ENCODE measurements at places on chromosomes 5 and 9.

DNA sequence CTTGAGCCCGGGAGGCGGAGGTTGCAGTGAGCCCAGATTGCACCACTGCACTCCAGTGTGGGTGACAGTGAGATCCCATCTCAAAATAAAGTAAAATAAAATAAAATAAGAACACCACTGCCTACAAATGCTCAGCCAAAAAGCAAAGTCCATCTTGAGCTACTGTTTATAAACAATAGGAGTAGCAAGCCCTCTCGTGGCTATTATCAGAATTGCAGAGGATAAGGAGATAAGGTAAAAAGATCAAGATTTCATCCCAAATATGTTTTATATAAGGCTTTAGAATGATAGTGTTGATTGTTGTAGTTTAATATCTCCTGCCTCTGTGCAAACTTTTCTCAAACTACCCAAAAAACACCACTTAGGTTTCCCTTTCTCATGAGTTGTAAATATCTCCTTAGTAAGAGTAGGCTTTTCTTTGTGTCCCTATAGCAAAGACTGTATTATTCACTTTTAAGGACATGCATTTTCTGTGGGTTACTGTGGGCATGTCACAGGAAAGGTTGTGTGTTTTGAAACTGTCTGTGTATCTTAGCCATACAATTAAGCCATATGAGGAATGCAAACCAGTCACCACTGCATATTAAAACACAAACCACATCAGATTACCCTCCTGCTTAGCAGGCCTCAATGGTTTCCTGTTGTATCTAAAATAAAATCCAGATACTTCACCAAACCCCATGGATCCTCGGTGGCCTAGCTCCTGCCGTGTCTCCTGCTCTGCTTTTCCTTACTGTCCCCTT is 31.8 kb upstream of the CKS2 start:
- no peak for DNase-seq

DNA sequence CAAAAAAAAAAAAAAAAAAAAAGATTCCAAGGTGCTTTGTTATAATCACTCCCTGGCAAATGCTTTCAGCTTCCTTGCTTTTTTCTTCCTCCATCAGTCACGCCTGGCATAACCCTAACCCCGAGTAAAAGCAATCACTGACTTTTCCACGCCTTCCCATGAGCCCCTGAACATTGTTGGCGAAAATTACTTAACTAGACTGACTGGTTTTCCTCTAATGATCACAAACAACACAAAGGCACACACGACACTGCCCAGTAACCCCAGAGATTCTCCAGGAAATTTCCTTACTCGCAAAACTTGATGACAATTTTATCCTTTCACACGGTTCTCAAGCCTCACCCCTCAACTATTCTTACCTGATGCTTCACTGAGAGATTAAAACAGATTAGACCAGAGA is 11.4 kb upstream of the PTGR1 start:
- no peak for DNase-seq

- no peak for DNase-seq
Measured at GRCh38 chr5:132813599-132814502, 749 bp downstream of the SOWAHA start.

DNA sequence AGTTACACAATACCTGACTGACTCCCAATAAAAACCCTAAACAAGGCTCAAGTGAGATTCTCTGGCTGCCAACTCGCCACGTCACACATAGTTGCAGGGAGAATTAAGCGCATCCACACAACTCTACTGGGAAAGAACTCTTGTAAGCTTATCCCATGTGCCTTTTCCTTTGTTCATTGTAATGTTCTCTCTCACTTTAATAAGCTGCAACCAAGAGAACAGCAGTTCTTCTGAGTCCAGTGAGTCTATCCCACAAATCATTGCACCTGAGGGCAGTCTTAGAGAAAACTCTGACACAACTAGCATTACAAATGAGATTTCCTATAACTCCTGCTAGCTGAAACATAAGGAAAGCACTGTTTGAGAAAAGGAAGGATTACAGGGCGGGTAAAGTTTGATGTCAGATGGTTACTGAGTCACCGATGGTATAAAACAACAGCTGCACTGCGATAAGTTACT is 27.4 kb downstream of the CENPK start:
- no peak for DNase-seq

DNA sequence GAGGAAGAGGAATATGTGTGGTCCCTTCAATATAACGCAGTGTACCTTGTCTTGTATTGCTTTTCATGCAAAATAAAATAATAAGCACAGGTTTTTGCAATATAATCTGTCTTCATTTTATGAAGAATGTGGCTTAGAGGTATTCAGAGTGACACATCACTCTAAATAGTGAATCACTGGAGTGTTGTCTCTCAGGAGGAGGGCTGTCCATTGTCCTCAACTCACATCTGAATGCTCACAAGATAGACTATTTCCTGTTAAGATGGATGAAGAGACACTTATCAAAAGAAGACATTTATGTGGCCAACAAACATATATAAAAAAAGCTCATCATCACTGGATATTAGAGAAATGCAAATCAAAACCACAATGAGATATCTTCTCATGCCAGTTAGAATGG is 1147.5 kb upstream of the C9orf72 start:
- DNase-seq = no peak

- no peak for DNase-seq
Measured at GRCh38 chr5:31049936-31050704, 143.4 kb upstream of the CDH6 start.

- DNase-seq = no peak
Measured at GRCh38 chr9:92631452-92632343, 38.2 kb downstream of the IPPK start.

DNA sequence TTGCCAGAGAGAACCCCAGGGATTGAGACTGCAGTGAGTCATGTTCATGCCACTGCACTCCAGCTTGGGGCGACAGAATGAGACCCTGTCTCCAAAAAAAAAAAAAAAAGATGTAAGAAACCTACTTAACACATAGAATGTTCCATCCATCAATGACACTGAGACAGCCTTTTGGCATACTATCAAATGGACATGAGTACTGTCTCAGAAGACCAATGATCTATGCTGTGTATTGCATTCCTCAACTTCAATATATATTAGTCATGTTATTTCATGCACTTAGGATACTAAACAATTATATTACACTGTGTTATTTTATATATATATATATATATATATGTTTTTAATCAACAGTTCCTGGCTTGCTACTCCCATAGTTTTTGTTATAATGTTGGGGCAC is 57.1 kb upstream of the ANKH start:
- no peak for DNase-seq

GRCh38 chr5:150589862-150590601 is 50.4 kb upstream of the SYNPO start:
- DNase-seq = no peak

- no peak for DNase-seq
Measured at GRCh38 chr5:78512435-78512834, 136.1 kb downstream of the LHFPL2 start.

GRCh38 chr9:100472788-100473275 is at the start of gene TMEFF1:
TMEFF1 (plus strand) TSS chr9:100473149; CDS start chr9:100473545, 396 bp downstream.
- peak; percentile 2 for DNase-seq

DNA sequence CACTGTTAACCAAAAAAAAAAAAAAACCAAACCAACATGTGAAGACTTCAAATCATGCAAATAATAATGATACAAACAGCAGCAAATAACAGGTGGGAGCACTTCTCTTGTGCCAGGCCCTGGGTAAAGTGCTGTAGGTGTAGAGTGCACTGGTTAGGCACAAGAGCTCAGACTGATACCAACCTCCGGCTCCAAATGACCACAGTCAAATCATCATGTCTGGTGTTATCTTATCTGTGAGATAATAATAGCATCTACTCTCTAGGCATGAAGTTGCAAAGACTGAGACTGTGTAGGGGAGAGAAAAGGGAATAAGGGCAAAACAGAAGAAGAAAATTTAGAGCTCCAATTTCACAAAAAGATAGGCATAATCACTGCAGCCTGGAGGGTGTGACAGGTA is 159.5 kb downstream of the ARL15 start:
- no peak for DNase-seq

DNA sequence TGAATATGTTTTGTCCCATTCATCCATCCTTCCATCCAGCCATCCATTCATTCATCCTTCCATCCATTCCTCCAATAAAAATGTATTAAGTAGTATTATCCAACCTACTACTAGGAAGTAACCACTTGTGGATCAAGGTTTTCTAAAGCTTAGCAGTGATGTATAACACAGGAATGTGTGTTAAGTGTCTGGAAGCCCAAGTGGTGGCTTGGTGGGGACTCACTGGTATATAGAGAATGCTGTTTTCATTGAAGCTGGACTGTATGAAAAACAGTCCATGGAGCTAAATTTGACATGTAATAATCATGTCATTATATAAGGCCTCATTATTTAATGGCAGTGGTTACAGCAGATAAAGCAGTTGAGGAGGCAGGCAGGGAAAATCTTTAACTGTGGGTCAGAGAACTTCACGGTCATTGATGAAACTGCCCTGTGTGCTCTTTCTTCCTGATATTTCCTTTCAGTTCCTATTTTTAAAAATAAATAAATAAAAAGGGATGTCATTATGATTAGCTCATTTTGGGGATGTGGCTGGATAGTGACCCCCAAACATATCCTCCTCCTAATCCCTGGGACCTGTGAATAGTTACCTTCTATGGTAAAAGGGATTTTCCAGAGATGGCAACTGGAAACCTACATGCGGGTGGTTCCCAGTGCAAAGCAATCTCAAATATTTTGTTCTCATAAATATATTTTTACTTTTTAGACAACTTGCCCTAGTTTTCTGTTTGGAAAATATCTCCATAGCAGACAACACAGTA is 82.3 kb downstream of the DAPK1 start:
- no peak for DNase-seq

DNA sequence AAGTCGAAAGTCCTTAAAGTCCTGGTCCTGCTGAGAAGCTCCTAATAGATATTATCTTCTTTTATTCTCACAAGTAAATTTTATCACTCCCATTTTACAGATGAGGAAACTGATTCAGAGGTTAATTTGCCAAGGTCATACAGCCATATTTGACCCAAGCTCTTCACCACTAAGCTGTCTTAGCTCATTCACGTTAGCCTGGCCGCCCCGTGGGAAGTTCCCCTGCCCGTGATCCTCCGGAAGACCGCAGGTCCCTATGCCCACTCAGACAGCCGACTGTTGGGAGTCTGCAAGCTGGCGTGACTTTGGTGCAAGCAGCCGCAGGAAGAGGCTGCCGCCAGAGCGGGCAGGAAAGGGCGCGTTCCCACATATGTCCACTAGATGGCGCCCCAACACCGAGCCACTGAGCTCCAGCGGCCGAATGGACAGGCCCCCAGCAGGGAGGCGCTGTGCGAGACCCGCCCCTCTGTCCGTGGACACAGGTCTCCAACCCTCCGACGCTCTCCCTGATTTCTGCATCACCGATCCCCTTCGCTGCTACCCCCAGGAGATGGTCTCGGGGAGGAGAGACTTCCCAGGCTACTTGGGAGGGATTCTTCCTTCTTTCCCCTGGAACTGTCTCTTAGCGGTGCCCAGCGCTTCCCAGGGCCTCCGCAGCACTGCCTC is 10.0 kb upstream of the ARAP3 start:
- DNase-seq = peak; percentile 78

DNA sequence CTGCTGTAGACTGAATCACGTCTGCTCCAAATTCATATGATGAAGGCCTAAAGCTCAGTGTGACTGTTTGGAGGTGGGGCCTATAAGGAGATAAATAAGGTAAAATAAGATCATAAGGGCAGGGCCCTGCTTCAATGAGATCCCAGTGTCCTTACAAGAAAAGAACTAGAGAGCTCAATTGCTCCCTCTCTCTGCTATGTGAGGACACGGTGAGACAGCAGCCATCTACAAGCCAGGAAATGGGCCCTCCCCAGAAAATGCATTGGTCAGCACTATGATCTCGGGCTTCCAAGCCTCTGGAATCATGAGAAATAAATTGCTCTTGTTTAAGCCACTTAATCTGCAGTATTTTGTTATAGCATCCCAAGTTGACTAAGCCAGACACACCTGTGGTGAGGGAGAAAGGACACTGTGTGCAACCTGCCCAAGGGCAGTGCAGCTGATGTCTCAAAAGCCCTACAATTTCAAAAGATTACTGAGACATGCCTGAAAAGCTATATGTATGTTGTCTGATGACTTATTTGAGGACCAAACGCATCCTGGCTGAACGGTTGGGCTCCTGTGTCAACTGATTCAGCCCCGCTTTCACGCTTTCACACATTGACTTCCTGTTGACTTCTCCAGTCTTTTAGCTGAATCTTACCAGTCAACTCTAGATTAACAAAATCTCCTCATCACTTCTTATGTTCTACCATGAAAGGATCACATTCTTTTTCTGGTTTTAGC is 13.2 kb downstream of the GZMK start:
- DNase-seq = no peak

- DNase-seq = no peak
Measured at GRCh38 chr5:128572051-128572929, 34.2 kb upstream of the FBN2 start.

GRCh38 chr9:121450241-121450640 is 49.4 kb downstream of the GGTA1 start:
- no peak for DNase-seq

- DNase-seq = no peak
Measured at GRCh38 chr9:346111-346571, 131.5 kb downstream of the DOCK8 start.

GRCh38 chr5:59891962-59892643 is 1.4 kb downstream of the PDE4D start:
- DNase-seq = no peak

DNA sequence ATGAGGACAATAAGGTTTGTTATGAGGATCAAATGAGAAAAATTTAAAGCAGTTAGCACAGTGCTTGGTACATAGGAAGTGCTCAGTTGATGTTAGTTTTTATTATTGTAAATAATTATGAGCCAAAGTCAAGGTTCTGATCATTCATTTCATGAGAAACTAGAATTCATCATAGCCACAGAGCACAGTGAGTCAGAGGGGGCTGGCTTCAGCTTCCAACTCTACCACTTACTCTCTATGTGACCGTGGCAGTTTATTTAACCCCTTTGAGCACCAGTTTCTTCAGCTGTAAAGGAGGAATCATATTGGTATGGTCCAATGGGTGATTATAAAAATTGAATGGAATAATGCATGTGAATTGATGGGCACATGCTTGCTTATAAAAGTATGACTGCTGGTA is 39.4 kb downstream of the KLHL3 start:
- no peak for DNase-seq

DNA sequence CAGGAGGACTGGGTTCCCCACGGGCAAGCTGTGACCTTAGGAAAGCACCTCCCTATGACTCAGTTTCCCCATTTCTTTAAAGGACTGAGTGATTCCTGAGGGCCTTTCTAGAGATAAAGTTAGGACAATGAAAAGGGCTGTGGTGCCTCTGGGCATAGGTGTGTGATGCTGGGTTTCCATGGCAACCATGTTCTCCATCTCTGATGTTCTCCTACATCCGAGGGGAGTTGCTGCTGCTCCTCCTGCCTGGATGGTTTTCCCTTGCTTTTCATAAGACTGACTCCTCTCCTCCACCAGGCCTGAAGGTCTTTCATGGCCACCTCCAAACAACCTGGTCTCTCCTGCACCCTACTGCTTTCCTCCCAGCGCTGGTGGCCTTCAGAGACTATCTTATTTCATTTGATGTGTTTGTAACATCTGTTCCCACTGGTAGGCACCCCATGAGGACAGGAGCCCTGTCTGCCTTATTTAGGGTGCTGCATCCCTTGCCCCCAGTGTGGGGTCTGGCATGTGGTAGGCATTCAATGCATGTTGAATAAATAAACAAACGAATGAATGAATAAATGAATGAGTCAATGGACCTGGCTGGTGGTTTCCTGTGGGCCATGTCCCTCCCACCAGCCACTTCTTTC is 112.2 kb upstream of the HAND1 start:
- no peak for DNase-seq

- DNase-seq = no peak
Measured at GRCh38 chr5:138349852-138350562, 2.5 kb upstream of the KDM3B start.

- DNase-seq = no peak
Measured at GRCh38 chr5:162657076-162657475, 589.5 kb downstream of the GABRG2 start.
